Sciatic nerve (tissue), 2 donors: ENCODE measurements at places on chromosomes 11 and 22. TPM values are rescaled to one million over a fixed set of nuclear protein-coding genes. Genes with fewer than 3 reads are reported as not detected.

GRCh38 chr11:89484896-89485295, 6.3 kb downstream of the NOX4 start:
- DNase-seq = no peak

GRCh38 chr11:57153448-57153847, 28.3 kb upstream of the LRRC55 start:
- DNase-seq = no peak

- no peak for DNase-seq
Observed at GRCh38 chr11:8650401-8650990, 32.0 kb downstream of the TRIM66 start.

Gene GRM5
- total RNA-seq = 0.13 TPM

DNA sequence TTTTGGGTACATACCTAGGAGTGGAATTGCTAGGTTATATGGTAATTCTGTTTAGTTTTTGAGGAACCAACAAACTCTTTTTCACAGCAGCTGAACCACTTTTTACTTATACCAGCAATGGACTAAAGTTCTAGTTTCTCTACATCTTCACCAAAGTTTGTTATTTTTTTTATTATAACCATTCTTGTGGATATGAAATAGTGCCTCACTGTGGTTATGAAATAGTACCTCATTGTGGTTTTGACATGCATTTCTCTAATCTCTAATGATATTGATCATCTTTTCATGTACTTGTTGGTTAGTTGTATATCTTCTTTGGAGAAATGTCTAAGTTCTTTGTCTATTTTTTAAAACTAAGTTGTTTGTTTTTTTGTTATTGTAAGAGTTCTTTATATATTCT, 27.2 kb downstream of the STIM1 start:
- no peak for DNase-seq

GRCh38 chr11:30281476-30282288, 41.2 kb upstream of the ARL14EP start:
- DNase-seq = no peak

DNA sequence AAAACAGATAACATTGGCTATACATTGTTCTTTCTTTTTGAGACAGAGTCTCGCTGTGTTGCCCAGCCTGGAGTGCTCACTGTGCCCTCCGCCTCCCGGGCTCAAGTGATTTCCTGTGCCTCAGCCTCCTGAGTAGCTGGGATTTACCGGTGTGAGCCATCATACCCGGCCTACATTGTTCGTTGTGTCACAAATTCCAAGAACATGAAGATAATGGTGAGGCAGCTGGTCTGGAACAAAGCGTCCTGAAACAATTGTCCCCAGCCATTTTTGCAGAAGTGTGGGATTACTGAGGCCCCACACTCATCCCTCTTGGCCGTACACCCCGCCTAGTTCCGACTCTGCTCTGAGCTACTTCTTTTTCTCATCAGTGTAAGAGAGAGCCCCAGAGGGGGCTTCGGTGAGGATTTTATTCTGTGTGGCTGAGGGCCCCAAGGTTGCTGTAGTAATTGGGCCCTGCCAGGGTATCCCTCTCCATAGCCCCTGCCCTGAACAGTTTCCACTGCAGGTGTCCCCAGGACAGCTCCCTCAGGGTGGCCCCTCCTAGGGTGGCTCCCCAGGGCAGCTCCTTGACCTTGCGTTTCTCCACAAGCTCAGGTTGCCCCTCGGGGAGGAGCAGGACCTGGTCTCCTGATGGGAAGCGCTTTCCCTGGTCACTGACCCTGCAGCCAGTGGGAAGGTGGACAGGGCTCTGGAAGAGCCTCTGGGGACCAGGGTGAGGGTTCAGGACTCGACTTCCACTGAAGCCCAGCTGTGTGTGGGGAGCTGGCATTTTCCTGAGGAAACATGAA, 13.1 kb upstream of the ARSA start:
- DNase-seq = no peak

DNA sequence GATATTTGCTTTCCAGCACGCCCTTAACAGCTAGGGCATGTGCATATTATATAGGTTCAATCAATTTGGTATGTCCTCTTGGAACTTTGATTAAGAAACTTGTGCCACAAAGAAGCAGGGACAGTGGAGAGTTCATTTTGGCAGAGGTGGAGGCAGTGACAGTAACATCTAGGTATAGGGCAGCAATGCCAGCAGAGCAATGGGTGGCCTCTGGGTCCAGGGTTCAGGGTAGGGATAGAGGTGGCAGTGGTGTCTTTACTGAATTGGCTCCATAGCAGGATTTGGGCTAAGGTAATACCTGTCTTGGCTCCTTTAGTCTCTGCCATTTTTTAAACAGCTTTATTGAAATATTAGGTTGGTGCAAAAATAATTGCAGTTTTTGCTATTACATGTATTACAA, 24.4 kb upstream of the POLD3 start:
- DNase-seq = no peak

DNA sequence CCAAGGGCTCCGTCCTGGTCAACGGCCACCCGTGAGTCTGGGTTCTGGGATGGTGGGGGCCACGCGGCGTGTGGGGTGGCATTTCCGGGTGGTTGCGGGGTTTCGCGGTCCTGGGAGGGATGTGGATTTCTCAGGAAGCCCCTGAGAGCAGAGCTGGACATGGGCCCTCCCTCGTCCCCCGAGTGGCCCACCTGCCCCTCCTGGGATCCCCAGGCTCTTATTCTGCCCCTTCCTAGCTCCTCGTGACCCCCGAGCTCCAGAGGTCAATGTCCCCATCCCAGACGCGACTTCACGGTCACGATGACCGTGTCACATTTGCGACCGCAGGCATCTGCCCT, 4.4 kb downstream of the MUC5AC start:
- DNase-seq = no peak

DNA sequence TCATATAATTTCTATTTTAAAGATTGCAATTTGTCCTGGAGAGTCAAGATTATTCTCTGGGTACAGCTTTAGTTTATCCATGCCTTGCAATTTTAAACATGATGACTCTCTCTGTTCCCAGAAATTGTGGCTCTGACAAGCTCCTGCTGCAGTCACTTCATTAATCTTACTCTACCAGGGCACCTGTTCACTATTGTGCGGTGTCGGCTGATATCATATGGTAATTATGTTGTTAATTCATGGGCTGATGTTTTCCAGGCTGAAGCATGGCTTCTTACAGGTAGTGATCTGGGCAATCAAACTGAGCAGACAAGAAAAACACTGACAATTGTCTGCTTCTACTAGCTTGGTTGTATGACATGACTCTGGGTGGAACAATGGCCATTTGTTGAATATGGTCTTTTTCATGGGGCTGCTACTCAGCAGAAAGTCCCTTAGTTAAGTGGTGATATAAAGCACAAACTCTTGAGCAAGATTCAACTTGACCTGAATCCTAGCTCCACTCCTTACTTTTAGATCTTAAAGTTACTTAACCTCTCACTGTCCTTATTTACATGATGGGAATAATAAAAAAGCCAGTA, 230.7 kb downstream of the FAT3 start:
- no peak for DNase-seq

Gene PDGFD
- total RNA-seq = 19.6 TPM

GRCh38 chr11:63775191-63775590, 6.6 kb upstream of the ZFTA start:
- DNase-seq = no peak

DNA sequence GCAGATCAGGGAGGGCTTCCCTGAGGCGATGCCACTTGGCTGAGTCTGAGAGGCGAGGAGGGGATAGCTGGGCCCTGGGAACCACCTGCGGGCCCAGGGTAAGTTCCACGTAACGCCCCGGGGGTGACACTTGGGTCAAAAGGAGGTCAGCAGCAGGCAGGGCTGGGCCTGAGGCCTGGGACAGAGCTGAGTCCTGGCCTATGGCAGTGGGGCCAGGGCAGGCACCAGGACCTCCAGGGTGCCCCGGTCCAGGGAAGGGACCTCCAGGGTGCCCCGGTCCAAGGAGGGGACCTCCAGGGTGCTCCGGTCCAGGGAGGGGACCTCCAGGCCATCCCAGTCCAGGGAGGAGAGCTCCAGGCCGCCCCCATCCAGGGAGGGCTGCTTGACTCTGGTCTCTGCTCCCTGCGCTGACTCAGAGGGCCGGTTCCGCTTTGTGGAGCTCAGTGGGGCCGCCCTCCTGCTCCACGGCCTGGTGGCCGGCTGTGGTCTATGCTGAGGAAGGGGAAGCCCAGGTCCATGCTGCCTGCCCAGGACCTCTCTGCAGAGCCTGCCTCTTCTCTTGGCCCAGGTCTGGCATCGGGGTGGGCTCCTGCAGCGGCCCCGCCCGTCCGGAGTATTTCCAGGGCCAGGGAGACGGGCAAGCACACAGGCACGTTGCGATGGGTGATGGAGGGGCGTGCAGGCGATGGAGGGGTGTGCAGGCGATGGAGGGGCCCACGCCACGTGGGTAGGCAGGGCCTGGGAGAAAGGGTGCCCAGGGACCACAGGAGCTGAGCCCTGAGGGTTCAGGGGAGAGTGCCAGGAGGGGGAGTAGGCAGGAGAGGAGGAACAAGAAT, 19.5 kb upstream of the WNT7B start:
- peak; percentile 79 for DNase-seq

Gene RASSF10
- 0.27 TPM for total RNA-seq

GRCh38 chr11:74725701-74726100, 5.5 kb downstream of the CHRDL2 start:
- DNase-seq = no peak

DNA sequence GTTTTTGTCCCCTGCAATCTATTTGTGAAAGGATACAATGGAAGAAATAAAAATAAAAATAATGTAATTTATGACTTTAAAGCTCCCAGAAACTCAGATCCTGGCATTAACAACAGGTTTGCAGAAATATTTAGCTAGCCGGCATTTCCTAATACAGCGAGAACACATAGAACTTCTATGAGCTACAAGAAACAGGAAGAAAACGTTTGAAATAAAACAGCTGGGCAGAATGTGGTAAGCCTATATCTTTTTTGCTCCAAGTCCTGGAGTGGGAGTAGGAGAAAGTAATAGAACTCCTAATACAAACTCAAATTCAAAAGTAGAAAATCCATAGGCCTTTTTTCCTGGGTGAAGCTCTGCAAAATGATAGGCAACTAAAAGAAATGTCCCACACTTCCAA, 29.6 kb upstream of the FIBIN start:
- no peak for DNase-seq

Gene KRTAP5-11
- not detected for total RNA-seq

Gene MIAT
- 2.7 TPM for total RNA-seq

Gene SEC14L6
- 4.3 TPM for total RNA-seq

Gene KCNA4
- total RNA-seq = 0.36 TPM

- DNase-seq = no peak
Observed at GRCh38 chr22:27262361-27262760, 539.2 kb downstream of the MN1 start.

DNA sequence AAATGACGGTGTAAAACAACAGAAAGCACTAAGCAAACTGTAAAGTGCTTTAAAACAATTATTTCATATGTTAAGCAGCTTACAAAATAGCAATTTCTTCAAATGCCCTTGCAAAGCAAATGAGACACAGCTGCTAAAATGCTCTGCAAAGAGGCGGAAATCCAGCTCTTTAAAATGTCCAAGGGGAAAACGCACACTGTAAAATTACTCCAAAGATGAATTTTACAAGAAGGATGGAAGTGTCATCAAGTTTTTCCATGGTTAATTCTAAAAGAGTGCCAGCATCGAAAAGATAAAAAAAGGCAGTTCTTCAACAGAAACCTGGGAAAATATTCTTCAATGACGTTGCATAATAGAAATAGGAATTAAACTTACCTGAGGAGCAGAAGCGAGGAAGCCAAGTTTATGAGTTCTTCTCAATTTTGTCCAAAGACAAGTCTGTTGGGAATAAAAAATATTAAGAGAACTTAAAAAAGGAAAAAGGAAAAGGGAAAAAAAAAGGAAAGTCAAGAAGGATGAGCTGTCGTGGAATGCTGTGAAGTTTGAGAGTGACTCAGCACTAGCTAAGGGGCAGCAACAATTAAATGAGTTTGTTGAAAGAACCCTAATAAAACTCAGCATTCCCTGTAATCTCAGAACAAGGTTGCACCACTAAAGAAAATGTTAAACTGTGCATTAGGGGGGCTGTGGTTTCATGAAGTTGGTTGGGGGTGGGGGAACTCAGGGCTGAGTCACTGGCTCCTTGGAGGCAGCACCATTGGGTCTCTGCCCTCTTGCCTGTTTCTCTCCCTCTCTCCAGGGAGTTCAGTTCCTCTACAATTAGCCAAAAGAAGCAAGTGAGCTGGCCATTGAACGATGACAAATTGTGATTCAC, 64.2 kb upstream of the BLID start:
- no peak for DNase-seq

DNA sequence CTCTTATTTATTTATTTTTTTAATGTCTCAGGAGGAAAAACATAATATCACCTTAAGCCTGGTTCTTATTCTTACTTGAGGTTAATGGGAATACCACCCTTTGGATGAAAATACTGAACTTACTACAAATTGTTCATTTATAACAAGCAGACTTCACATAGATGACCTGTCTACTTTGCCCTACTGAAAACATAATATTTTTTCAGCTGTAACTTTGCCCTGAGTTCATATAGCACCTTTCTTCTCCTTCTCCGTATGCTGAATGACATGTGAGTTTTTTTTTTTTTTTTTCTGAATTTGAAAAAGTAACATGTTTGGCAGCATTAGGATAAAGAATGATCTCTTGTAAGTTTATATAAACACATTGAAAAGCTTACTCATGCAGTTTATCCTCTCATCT, 186.8 kb downstream of the TMEM135 start:
- DNase-seq = no peak

GRCh38 chr11:96278039-96278897, 64.7 kb downstream of the MAML2 start:
- no peak for DNase-seq

DNA sequence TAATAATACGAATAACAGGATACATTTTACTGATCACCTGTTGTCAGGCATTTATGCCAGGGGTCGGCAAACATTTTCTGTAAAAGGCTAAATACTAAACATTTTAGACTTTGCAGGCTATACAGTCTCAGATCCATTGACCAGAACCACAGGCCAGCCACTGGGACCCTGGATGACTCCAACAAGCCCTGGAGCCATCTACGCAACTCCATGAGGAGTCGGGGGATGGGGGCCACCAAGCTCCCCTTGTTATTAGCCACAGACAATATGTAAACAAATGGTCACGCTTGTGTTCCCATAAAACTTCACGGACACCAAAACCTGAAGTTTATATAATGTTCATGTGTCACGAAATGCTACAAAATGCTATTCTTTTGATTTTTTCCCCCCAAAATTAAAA, 54.4 kb upstream of the EMID1 start:
- peak; percentile 56 for DNase-seq

Gene MAPK8IP1
- total RNA-seq = 285 TPM

- DNase-seq = no peak
Observed at GRCh38 chr11:103798446-103798845, 238.0 kb upstream of the DDI1 start.

DNA sequence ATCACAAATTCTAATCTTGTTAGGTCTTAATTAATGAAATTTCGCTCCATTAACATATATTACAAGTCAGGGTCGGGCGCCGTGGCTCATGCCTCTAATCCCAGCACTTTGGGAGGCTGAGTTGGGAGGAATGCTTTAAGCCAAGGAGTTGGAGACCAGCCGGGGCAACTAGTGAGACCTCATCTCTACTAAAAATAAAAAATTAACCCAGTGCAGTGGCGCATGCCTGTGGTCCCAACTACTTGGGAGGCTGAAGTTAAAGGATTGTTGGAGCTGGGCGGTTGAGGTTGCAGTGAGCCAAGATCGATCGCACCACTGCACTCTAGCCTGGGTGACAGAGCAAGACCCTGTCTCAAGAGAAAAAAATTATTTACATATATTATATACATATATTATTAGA, 1.9 kb downstream of the TMA7B start:
- DNase-seq = no peak

Gene SORL1
- total RNA-seq = 45.1 TPM
